ENCODE measurements at places on chromosomes 16 and 17.

DNA sequence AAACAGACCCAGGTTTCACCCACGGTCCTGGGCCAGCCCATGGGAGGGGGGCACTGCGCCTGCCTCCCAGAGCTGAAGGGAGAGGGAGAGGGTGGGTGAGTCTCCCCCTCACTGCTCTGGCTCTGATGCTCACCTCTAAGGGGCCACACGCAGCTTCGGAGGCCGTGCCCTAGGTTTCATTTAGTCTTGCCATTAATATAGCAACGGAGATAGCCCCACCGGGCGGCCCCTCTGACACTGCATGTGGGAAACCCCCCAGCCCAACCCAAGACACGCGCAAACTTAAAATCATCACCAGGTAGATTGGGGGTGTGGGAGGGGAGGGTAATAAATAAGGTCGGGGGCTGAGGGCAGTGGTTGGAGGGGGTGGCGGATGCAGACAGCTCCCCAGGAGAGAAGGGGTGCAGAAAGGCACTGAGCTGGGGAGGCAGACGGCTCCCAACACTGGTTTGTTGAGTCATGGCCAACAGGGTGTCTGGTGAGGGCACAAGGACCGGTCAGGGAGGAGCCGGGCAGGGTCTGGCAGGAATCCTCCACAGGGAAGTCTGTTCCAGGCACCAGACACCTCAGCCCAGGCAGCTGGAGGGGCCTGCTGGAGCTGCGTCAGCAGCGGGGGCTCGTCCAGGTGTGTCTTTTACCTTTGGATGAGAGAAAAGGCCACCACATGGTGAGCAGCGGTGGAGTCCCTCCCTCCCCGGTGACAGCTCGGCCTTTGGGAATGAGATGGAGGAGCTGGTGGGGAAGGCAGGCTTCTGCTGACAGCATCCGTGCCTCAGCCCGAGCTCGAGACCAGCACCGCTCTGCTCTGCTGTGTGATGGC, 32.0 kb upstream of the DOC2B start:
- no peak for DNase-seq

- DNase-seq: peak; percentile 80
These were observed 26.1 kb downstream of the MEAK7 start for GRCh38 chr16:84478172-84478947.

GRCh38 chr17:31738067-31738466, 121.0 kb downstream of the COPRS start:
- DNase-seq: no peak

DNA sequence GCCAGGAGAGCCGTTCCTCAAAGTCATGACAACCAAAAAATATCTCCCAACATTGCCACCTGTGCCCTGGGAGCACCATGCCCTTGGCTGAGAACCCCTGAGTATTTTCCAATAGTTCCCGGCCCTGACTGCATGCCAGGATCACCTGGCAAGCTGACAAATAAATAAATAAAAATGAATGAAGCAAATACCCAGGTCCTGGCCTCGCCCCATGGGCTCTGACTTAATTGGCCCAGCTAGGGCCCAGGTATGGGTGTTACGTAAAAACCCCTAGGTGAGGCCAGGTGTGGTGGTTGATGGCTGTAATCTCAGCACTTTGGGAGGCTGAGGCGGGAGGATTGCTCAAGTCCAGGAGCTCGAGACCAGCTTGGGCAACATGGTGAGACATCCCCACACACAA, 2.7 kb upstream of the C16orf74 start:
- DNase-seq: no peak

- DNase-seq: peak; percentile 11
These were observed 91.0 kb downstream of the GSG1L start for GRCh38 chr16:27972500-27972899.

DNA sequence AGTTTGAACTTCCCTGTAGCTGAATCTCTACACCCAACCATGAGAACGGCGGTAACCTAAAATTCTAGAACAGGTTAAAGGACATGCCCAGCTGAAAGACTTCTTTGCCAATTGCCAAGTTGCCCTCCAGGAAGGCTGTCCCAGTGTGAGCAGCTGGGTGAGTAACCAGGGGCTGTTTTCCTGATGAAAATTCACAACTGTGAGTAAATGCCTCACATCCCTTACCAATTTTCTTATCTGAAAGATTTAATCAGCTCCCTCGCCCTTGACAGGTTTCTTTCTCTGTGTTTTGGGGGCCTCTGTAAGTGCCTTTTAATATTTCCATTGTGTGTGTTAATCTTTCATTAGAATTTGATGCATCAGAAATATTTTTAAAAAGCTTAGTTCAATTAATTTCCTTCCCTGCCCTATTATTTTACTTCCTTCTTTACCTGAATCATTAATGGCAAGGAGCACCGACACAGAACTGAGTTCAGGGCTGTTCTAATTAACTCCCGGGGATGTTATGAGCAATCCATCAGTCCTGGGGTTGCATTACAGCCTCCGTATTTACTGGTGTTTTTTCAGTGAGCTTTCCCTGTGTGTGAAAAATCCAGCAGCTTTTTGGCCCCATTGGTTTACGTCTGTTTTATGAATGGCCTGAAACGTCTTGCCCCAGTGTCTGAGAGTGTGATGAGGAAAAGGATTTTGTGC, 152.9 kb downstream of the CLEC16A start:
- DNase-seq: no peak

DNA sequence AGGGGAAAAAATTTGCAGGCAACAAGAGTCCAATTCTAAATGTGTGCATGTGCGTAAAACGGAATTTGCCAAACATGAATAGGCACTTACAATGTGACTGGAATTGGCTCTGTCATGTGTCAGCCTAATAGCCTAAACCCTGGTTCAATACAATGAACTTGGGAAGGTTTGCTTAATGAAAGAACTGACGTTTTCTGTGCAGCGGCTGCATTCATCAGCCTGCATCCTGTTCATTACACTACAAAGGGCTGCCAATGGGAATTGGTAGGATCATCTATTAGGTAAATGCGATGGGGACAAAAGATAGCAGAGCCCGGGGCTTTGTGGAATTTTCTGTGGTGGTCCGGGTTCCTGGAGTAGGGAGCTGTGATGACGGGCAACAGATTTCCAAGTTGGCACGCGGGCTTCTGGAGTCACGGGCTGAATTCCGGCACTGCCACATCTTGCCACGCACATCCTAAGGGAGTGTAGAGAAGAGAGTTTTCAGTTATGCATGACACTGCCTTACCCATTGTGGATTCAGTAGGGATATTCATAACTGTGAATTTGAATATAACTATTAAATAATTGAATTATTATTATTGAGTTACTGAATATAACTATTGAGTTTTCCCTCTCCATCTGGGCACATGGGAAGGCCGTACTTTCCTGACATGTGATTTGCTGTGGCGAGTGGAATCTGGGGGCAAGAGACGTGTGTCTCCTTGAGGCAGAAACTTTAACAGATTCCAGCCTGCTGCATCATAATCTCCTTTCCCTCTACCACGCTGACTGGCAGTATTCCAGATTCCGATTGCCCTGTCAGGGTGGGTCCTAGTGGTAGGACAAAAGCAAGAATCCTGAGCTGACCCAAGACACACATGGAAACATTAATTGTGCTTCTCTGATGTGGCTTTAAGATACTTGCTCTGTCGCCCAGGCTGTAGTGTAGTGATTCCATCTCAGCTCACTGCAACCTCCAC, 565.6 kb downstream of the WWOX start:
- no peak for DNase-seq

DNA sequence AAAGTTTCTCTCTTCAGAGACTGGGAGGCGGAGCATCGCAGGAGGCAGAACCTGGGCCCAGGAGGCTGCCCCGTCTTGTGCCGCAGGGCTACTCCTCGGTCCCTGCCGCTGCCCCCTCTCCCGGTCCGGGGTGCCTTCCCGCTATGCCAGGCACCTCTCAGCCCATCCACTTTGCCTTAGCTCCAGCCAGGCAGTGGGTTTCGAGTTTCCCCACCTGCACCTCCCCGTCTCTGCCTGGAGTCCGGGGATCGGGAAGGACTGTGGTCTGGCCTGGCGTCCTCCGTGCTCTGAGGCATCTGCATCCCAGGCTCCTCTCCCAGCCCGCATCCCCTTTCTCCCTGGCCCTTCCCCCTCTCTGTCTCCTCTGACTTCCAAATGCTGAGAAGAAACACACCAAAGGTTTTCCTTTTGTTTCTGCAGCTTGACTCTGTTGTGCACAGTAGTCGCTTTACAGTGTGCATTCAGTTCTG, 26.8 kb upstream of the PIK3R6 start:
- DNase-seq: no peak

DNA sequence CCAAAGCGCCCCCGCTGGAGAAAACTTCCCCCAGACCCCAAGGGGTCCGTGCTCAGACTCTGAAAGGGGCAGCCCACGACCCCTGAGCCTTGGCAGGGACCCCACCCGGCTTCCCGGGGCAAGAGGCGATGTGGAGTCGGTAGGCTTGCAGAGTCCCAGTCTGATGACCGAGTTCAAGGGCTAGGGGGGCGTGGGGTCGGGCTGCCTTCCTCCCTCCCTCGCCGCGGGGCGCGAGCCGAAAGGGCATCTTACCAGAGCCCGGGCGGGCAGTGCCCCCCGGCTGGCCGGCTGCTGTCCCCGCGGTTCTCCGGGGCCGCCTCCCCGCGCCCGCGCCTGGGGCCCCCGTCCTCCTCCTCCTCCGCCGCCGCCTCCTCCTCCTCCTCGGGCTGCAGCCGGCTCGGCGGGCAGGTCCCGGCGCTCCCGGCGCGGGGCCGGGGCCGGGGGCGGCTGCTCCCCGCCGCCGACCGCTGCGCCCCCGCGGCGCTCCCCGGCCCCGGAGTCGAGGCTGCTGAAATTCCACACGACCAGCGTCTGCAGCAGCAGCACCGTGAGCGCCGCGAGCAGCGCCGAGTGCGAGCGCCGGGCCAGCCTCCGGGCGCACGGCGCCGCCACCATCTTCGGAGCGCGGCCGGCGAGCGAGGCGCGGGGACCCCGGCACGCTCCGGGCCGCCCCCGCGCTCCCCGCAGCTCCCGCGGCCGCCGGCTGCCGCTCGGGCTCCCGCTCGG, 415 bp downstream of the XYLT1 start:
- no peak for DNase-seq

- no peak for DNase-seq
These were observed 68.0 kb upstream of the SIAH1 start for GRCh38 chr16:48452991-48453760.

- DNase-seq: no peak
These were observed 169.2 kb downstream of the PMP22 start for GRCh38 chr17:15095935-15096334.

DNA sequence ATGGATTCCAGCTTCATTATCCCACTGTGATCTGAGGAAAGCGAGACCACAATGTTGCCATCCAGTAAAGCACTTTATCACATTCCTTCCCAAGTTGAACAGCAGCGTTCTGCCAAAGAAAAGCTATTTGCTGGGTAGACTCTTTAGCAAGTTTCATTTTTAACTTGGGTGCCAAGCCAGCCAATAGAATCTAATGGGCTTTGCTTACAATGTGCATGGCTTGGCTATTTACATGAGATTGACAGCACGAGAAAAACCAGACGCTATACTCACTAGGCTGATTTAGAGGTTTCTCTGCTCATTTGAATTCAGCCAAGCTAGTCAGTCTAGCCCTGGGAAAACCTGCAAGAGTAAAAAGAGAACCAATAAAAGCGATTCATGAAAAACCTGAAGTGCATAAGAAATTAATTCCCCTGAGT, 108.9 kb downstream of the CDH13 start:
- peak; percentile 56 for DNase-seq

GRCh38 chr17:29618272-29619065, 4.2 kb downstream of the CORO6 start:
- DNase-seq: no peak

Data from astrocyte of the spinal cord (primary cell).